ENCODE measurements at places on chromosomes 13 and 19. TPM values are rescaled to one million over a fixed set of nuclear protein-coding genes. Genes with fewer than 3 reads are reported as not detected.

DNA sequence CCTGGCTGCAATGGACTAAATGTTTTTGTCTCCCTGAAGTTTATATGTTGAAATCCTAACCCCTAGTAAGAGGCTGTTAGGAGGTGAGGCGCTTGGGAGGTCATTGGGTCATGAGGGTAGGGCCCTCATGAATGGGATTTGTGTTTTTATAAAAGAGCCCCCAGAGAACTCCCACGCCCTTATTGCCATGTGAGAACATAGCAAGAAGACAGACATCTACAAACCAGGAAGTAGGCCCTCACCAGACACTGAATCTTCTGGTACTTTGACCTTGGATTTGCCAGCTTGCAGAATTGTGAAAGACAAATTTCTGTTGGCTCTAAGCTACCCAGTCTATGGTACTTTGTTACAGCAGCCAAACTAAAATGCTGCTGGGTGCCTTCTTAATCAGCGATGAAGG is 96.1 kb upstream of the SPATA13 start:
- DNase-seq: no peak

DNA sequence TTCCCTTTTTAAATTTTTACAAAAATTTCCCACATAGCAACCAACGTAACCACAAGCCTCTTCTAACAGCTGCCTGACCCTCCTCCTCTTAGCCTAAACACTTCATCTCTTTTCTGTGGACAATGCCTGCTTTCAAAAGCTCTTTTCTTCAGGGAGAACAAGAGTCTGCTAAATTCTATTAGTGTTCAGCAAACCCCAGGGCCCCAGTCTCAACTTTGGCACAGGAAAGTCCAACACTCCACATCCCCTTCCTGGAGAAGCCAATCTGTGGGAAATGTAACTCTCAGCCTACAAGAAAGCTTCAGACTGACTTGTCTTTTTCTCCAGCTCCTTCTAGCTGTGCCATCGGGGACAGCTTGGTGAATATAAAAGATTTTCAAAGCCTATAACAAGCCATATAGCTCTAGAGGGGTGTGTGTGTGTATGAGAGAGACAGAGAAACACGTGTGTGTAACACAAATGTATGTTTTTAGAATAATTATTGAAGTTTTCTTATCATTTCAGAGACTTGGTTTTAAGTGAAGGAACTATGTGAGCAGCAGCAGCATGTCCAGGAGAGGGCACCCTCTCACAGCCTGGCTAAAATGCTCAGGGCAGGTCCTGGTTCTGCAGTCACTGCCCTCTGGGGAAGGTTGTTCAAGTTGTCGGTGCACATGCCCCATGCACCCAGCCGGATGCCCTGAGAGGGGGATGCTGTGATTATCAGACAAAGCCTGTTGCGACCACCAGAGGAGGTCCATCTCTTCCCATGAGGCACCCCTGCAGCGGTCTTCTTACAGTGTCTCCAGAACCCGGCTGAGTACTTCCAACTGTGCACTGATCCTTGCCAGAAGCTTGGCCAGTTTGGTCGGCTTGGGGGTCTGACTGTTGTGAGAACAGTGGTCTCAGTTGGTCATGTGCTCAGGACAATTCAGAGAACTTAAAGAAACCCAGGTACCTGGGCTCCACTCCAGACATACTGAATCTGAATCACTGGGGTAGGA is 34.4 kb downstream of the CCDC70 start:
- no peak for DNase-seq

DNA sequence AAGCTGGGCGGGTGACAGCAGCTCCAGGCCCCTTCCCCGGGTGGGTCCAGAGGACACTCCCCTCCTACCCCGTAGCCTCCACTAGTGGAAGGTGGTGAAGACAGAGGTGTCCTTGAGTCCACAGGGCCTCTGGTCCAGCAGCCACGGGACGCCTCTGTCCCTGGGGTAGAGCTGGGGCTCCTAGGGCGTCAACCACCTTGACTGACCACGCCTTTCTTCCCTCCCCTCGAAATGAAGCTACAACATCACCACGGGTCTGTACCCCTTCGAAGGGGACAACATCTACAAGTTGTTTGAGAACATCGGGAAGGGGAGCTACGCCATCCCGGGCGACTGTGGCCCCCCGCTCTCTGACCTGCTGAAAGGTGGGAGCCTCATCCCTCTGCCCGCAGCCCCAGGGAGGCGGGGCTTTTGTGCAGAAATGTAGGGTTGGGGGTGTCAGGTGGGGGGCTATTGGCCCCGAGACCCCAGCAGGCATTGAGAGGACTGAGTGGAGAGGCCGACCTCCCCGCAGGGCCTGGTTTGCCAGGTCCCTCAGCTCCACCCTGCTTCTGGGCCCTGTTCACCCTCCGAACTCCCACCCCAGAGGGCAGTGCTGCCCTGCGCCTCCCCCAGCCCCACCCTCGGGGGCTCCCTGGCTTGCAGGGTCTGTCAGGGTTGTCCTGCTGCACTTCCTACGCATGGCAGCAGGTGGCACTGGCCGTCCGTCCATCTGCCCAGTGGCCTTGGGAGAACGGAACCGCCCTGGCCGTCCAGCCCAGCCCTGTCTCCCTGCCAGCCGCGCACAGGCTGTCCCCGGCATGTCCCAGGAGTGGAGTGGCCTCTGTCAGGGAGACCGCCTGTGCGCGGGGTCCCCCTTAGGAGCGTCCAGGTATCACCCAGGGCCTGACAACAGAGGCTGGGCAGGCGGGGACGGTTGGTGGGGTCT is 15.7 kb downstream of the STK11 start:
- DNase-seq: no peak

DNA sequence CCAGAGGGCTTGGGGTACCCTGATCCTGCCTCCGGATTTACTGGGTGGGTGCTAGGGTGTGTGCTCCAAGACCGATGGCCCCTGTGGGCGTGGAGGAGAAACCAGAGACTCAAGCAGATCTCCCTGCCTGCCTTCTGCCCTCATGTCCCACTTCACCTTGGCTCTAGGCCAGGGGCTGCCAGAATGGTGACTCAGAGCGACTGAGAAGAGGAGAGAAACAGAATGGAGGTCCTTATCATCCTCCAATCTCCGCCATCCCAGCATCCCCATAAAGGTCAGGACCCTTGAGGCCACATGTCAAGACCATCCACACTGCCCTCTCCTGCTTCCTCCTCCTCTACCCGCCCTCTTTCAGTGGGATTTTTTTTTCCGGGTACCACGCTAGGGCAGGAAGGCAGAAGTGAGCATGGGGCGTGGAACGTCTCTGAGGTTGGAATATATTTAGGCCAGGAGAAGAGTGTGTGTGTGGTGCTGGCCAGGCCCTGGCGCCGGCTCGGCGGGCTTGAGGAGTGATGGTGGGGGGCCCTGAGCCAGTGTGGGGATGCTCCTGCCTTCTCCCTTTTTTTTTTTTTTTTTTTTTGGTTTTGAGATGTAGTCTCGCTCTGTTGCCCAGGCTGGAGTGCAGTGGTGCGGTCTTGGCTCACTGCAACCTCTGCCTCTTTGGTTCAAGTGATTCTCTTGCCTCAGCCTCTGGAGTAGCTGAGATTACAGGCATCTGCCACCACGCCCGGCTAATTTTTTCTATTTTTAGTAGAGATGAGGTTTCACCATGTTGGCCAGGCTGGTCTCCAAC is 22.3 kb downstream of the IER2 start:
- peak; percentile 90 for DNase-seq

GRCh38 chr19:5137571-5138124 is 168.7 kb downstream of the KDM4B start:
- DNase-seq: no peak

DNA sequence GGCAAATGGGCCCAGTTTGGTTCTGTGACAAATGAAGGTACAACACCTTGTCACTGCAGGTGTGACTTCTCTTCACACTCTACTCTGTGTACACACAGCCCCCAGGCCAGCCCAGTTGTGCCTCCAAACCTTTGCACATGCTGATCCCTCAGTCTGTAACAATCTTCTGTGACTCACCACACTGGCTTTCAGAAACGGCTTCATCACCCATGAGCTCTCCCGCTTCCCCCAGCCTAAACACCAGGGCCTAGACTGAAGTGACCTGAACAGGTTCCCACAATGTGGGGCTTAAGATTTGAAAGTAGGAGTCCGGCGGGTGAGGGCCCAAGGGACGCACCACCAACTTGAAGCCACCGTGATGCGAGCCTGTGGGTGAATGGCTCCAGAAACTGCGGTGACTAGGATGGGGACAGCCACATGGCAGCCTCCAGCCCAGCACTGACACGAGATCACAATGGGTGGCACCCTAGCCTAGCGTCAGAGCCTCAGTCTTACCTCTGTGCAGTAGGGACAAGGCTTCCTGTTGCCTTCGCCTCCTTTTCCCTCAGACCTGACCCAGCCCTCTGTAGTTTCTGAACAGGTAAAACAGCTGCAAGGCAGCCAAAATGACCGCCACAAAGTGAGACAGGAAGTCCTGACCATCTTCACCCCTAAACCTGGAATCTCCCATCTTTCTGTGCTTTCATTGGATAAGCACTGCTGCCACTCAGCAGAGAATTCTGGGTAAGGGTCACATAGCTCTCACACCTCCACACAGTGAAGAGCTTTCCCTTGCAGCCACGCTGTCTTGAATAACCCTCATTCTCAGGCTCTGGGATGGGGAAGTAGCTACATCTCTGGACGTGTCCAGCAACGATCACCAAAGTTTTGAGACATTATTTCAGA is 34.2 kb upstream of the ZNF599 start:
- DNase-seq: no peak

GRCh38 chr19:7704280-7705060 is 2.5 kb upstream of the FCER2 start:
- DNase-seq: no peak

Gene ZNF625
- 6.6 TPM for total RNA-seq

Gene VSTM2B
- not detected for total RNA-seq

Gene NPHS1
- total RNA-seq: not detected

Gene CERS4
- 34.1 TPM for total RNA-seq

Measured in omental fat pad (tissue), 4 donors.